HFFc6 (cell line): ENCODE measurements at places on chromosomes 4 and X. TPM values are rescaled to one million over a fixed set of nuclear protein-coding genes. Genes with fewer than 3 reads are reported as not detected.

DNA sequence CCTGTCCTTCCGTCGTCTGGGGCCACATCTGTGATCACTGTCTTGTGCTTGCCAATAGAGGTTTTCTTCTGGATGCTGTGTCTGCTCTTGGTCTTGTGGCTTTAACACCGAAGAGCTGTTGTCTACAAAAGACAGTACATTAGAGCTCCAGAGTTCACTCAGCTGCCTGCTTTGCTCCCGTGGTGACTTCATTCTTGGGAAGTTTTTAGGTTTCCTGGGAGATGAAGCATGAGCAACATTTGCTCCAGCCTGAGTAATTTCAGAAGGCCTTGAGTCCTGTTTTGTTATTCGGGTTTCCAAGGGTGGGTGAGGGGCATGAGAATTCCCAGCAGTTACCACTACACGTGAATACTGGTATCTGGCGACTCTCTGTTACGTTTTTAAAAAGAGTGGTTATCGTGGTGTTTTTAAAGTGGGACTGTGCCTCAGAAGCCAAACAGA lies 189.2 kb downstream of the SHROOM3 start:
- DNase-seq, result peak; percentile 96

DNA sequence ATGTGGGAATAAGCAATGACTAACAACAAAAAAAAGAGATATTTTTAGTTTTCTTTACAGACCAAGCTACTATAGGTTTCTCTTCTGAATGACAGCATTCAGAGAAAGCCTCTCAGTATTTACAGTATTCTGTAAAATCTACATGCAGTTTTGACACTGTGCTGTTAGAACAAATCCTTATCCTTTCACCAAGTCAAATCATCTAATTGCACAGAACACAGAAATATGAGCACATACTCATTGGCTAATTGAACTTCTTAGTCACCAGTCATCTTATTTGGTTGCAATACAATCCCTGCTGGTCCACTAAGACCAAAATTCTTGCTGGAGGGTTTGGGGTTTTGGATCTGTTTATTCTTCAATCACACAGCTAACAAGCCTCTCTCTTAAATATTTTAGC lies 5.7 kb downstream of the ACOT9 start:
- DNase-seq, result no peak

Gene PCYT1B
- not detected in 3 replicates for total RNA-seq

DNA sequence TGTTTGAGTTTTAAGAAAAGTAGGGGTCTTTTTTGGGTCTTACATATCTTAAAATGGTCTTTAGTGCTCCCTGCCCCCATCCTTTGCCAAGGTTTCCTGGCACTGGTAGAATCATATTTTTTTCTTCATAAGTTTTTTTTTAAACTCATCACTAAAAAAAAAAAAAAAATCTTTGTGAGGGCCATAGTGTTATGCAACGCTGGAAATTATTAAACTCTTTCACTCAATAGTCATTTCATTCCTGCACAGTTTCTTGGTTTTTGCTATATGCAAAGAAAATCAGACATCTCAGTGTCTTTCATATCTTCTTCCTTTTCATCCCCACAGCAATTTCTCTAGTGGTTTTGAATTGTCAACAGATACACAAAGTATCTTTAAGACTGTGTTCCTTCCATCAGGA lies 95.6 kb downstream of the TMA16 start:
- DNase-seq, result no peak

Gene RHOXF2B
- not detected in 3 replicates for total RNA-seq

Gene SYP
- 0.12 to 0.42 TPM (median 0.24 TPM) in 3 replicates for total RNA-seq

DNA sequence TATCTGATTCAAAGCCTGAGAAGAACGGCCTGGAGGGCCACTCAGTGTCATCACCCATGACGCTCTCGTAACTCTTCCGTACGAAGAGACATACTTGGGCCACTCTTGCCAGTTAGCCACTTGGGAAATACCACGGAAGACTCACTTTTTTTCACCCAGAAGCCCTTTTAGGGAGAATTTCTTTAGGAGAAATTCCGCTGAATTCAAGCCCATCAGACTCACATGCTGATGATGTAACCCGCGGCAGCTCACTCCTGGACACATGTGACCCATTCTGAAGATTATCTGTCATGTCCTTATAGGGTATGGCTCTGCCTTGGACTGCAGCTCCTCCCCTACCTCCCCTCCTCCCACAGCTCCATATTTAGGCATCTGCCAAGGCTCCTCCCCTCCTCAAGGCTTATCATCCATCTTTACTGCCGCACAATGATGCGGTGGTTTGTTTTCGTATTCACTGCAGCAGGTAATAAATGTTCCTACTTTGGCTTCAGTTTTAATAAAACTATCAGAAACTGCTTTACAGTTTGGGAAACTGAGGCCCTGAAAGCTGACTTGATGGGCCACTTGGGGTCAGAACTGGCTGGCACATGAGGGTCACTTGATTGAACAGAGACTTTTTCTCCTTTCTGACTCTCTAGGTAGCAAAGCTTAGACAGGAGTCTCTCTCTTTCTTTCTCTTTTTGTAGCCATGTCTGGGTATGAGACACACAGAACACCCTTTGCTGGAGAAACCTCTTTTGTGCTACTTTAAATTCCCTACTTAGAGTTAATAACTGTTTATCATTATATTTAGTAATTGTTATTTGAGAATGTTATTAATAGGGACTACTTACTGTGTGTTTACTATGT lies 42.1 kb downstream of the RHOH start:
- DNase-seq, result no peak

Gene CDX4
- total RNA-seq, result not detected in 2 replicates

- DNase-seq, result no peak
Observed at GRCh38 chr4:7411896-7412553, 22.7 kb downstream of the PSAPL1 start.

DNA sequence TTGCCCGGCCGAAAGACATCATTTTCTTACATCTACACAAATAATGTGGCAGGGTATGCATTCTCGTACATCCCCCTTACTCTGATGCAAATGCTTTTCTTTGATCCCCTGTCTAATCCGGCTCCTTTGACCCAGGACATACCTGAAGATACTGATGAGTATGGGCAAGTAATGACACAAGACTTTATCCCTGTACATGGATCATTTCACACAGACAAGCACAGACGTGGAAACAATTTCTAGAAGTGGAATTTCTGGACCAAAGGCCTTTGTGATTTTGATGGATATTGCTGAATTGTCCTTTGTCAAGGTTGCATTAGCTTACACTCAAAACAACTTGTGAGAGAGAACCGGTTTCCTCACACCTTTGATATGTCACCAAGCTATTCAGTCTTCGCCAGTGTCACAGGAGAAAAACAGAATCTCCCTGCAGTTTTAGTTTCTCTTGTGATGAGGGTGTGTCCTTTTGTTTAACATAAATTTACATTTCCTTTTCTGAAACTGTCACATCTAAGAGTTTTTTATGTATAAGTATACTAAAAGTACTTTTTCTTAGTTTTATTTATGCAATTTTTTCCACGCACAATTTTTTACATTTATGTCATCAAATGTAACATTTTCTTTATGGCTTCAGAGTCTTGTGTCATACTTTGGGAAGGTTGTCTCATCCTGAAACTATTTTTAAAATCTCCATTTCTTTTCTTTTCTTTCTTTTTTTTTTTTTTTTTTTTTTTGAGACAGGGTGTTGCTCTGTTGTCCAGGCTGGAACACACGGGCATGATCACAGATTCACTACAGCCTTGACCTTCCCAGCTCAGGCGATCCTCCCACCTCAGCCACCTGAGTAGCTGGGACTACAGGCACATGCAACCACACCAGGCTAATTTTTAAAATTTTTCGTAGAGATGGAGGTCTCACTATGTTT lies 25.2 kb downstream of the RWDD4 start:
- no peak for DNase-seq

- DNase-seq, result no peak
Observed at GRCh38 chr4:176690716-176691115, 102.0 kb downstream of the VEGFC start.

DNA sequence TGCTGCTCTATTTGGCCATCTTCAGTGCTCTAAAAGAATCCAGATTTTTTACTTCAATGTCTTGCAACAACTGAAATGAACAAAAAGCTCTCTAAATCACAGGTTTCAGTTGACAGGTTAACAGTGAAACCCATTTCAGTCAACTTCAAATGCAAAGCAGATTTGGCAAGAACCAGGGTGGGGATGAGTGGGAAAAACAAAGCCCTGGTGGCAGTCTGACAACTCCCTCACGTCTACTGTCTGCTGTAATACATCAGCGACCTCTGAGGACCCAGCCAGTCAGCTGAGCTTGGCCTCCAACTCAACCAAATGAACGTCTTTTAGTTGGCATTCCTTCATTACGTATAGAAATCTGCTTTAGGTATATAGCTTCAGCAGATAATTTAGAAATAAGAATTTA lies 95.8 kb downstream of the COL25A1 start:
- DNase-seq, result no peak

Gene PABPC1L2A
- total RNA-seq, result not detected in 3 replicates

Gene PCDH10
- total RNA-seq, result 26.4 to 151 TPM (median 105 TPM) in 3 replicates

Gene TMSB15C
- total RNA-seq, result 0.45 to 0.94 TPM (median 0.76 TPM) in 3 replicates

- DNase-seq, result no peak
Observed at GRCh38 chr4:52659722-52660261, 691 bp upstream of the USP46 start.

DNA sequence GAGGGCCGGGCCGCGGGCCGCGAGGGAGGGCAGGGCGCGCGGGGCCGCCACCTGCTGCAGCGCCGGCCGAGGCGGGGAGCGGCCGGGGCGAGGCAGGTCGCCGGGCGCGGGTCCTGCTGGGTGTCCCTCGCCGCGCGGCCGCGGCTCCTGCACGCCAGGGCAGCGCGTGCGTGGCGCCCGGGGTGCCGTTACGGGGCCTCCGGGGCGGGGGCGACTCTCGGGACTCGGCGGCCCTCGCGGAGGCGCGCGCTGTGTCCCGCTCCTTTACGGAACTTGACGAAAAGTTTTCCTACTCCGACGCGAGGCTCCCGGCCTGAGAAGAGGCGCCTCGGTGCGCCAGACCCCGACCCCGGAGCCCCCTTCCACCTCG lies 329 bp downstream of the TBC1D14 start:
- no peak for DNase-seq

DNA sequence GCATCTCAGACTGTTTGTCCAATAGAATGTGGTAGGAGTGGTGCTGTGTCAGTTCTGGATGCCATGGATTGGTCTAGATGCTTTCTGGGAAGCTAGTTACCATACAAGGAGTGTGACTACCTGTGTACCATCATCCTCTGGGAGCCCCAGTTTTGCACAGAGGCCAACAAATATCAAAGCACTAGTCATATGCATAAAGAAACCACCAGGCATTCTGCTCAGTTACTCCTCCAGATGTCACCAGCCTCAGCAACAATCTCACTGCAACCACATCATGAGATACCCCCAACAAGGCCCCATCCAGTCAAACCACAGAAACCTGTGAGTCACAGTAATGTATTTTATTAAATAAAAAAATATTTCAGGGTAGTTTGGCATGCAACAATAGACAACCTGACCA lies 435.8 kb upstream of the CPEB2 start:
- DNase-seq, result no peak

DNA sequence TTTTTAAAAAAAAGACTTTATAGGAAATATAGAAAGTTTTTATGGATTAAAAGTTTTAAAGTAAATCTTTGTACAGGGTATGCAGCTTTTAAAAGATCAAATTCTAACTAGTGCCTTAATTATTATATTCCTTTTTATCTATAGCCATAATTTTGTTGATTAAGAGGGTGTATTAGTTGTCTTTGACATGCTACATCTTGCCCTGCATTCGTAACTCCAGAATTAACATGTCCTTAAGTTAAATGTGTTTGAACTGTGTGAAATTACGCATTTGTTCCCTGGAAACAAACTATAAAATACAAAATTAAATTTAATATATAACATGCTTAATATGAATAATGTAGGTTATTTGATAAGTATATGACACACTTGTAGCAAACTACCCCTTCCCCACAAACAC lies 66.3 kb downstream of the PTPN13 start:
- DNase-seq, result no peak

GRCh38 chrX:123190096-123190495 lies 6.0 kb downstream of the GRIA3 start:
- no peak for DNase-seq
